BJ (cell line): ENCODE measurements at places on chromosomes 16 and 17.

DNA sequence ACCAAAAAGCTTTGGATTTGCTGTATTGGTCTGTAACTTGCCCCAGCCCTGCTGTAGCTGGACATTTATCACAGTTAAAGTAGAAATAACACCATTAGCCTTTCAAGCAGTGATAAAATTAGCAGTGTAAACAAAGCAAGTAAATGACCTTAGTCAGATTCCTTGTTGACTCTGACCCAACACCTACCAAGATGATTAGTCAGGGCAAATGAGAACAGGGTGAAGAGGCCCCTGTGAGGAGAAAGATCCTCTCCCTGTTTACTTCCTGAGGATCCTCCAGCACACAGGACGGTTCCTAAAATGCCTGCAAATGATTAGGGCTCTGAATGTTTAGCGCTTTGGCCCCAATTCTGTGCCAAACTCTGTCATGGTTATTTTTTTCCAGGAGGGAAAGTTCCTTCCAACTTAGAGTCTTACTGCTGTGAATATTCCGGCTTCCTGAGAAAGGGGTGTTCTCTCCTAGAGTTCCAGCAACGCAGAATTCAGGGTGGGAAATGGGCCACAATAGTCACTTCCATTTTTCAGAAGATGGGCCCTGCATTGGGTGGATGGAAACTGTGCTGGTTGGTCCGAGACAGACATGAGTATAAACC is 259.0 kb upstream of the MYOCD start:
- DNase-seq = no peak

- DNase-seq = no peak
Measured at GRCh38 chr17:63623786-63624530, 1.7 kb downstream of the MAP3K3 start.

GRCh38 chr17:34366529-34367107 is 3.6 kb upstream of the CCL1 start:
- no peak for DNase-seq

DNA sequence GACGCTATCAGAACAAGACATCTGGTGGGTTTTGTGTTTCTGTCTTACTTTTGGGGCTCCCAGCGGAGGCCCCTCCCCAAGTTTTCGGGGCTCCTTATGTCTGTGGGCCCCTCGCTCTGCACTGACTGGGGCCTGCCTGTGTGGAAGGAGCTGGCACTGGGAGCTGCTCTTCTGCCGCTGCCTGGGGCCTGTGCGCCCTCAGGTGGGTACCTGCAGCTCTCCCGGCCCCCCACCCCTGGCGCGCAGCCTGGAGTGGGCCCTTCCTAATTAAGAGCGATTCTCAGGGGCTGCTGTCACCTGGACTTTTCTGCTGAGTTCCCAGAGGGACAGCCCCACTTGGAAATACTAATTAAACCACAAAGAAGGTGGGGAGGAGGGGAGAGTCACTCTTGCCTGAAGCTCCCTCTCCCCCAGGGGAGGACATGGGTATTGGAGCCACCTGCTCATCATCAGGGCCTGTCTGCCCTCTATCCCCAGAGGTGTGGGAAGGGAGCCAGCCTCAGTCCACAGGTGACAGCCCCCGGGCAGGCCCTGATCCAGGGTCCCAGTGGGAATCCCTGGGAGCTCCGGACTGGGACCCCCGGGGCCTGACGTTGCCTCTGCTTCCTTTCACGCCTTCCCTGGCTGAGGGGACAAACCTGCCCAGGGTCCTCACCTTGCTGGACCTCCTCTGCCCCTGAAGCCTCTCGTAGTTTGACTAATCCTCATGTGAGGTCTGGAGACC is 36.5 kb downstream of the GSE1 start:
- DNase-seq = no peak

- DNase-seq = no peak
Measured at GRCh38 chr16:17590711-17591654, 120.2 kb upstream of the XYLT1 start.

- DNase-seq = no peak
Measured at GRCh38 chr16:7161891-7162290, 170.8 kb upstream of the RBFOX1 start.

- DNase-seq = no peak
Measured at GRCh38 chr17:16583781-16584180, 14.8 kb upstream of the ZNF287 start.

GRCh38 chr17:13465678-13466077 is 136.1 kb downstream of the HS3ST3A1 start:
- no peak for DNase-seq

DNA sequence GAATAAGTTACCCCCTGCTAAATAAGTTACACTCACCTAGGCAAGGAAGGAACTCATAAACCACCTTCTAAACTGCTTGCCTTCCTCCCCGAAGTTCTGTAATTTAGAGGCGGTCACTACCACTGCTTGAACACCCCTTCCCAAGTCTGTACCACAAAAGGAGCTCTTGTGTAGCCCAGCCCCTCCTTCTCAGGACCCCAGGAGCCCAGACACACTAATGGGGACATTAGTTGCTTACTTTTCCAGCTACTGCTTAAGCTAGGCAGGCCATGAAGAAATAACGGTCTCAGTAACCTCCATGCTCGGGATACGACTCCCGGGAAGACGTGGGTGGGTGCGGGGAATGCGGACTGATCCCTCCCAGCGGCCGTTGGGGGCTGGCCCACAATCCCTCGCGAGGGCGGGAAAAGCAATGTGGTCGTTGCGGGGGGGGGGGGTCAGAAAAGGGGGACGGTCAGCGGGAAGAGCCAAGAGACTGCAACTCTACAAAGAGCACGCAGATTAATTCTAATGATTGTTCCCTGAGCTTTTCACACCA is at the start of gene TEX14:
Gene TEX14, minus strand, starts transcription at position 345 of the 538 bp plus-strand sequence. CDS start 40,044 bp downstream, outside the sequence.
- no peak for DNase-seq

DNA sequence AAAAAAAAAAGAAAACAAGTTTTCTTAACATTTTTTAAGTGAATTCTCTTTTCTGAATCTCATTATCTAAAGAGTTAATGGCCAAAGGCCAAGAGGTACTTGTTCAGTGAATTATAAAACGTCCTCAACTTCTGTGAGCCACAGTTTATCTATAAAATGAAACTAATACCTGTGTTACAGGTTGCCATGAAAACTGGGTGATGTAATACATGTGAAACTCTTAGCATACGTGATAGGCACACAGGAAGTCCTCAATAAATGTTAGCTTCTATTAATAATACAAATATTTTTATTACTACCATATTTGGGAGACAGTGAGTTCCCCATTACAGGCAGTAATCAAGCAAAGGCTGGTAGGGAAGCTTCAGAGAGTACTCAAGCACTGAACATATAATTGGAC is 13.5 kb upstream of the INPP5K start:
- DNase-seq = peak; percentile 17

DNA sequence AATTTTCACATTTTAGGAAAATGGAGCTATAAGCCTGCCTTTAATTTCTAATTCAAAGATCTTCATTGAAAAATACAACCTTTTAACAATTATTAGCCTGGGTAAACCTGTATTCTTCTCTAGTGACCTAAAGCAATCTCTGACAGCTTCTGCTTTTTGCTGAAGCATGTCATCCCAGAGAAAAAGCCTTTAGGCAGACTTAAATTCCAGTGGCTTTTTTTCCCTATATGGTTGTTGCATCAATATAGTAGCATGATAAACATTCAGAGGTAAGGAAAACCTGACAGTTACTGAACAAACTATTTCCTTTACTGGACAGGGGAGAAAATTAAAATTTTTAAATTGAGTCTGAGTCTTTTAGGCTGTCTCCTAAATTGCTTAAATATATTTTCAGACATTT is 7.8 kb upstream of the EVI2A start:
- DNase-seq = no peak

DNA sequence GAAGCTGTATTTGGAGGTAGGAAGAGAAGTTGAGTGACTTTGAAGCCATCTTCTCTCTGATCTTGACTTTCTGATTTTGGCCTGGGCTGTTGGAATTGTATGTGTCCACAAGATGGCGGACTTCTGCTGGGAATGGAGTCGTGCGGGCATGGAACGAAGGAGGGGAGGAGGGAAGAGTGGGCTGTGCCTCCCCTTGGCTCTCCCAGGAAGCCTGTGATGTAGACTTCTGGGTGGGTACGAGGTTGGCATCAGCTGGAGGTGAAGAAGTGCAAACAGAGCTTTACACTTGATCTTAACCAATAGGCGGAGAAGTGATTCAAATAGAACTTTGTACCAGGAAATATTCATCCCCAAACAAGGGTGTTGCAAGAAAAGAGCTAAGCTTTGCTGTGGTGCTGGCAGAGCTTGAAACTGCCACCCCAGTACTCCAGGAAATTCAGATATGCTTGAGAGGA is 7.4 kb upstream of the TMEM220 start:
- no peak for DNase-seq

DNA sequence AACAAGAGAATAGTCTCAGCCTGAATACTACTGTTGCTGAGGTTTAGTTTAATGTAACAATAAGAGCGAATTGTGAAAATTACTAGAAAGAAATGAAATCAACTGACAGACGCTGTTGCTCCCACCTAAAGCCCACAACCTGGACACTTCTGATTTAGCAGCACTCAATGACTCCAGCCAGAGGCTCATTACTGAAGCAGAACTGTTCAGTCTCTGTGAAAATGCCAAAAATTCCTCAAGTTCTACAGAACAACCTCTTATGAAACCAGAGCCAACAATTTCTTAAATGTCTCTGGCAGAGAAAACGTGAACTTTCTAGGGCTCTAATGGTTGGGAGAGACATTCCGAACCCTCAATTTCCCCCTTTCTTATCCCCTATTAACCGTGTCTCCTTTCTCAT is 9.9 kb downstream of the PSME3IP1 start:
- DNase-seq = no peak

DNA sequence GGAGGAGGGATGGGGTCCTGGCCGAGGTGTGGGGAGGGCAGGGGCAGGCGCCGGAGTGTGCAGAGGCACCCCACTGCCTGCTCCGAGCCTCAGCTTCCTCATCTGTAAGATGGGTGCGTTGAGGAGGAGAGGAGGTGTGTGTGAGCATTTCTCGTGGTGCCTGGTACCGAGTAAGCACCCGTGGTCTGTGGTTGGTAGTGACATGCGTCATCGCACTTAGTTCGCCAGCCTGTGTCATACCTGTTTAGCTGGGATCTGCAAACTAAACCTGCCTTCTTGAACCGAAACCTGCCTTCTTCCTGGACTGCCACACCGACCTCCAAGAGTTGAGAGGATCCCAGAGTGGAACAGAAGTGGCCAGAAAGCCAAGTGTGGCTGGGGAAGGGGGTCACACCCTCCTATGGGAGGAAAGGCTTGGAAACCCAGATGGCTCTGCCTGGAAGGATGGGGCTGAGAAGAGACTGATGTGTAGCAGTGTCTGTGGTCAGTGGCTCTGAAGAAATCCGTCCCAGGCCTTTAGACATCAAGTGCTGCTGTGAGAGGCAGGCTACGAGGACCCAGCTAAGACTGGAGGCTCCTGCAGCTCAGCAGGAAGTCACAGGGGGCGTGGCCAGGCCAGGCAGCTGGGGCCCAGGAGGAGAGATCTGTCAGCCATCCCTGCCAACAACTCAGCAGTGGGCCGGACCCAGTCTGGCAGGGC is 162.6 kb upstream of the PLCG2 start:
- DNase-seq = no peak

- no peak for DNase-seq
Measured at GRCh38 chr16:55947366-55947765, 72.2 kb upstream of the CES5A start.

DNA sequence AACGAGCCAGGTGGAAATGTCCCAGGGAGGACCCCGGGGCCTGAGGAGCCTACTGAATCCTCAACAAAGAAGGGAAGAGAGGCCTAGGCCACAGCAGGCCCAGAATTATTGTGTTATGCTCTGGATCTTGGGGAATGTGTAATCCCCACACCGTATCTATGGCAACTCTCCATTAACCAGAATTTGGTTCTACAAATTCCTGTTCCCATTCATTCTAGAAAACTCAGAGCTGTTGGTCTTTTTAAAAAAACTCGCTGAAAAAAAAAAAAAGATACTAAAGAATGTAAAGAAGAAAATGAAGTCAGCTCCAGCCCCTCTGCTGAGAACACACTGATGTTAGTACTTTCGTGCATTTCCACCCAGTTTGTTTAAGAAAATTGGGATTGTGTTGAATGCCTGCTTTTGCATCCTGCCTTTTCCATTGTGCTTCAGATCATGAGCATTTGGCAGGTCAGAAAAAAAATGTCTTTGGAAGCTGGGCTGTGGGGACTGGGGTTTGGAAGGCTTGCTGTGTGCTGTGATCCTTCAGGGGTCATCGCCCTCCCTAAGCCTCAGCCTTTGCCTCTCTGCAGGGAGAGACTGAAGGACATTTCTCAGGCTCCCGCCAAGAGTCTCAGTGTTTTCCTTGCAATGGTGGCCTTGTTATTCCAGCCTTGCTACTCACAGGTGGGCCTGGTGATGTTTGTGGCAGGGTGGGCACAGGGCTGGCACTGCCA is 69.5 kb downstream of the SREBF1 start:
- DNase-seq = no peak
